ENCODE measurements at places on chromosomes 1 and 21.
A peak's percentile ranks its signal among the peaks of the same experiment; 100 is the strongest.

- DNase-seq, result no peak
Observed at GRCh38 chr21:42314616-42315295, 453 bp downstream of the TFF3 start.

- DNase-seq, result peak; percentile 92
Observed at GRCh38 chr1:89724369-89725010, 91.6 kb downstream of the LRRC8C start.

- no peak for DNase-seq
Observed at GRCh38 chr21:41863439-41863740, 15.8 kb downstream of the PRDM15 start.

GRCh38 chr1:8665833-8666232 is 151.6 kb downstream of the RERE start:
- no peak for DNase-seq

- no peak for DNase-seq
Observed at GRCh38 chr1:59768792-59769735, 45.7 kb upstream of the HOOK1 start.

DNA sequence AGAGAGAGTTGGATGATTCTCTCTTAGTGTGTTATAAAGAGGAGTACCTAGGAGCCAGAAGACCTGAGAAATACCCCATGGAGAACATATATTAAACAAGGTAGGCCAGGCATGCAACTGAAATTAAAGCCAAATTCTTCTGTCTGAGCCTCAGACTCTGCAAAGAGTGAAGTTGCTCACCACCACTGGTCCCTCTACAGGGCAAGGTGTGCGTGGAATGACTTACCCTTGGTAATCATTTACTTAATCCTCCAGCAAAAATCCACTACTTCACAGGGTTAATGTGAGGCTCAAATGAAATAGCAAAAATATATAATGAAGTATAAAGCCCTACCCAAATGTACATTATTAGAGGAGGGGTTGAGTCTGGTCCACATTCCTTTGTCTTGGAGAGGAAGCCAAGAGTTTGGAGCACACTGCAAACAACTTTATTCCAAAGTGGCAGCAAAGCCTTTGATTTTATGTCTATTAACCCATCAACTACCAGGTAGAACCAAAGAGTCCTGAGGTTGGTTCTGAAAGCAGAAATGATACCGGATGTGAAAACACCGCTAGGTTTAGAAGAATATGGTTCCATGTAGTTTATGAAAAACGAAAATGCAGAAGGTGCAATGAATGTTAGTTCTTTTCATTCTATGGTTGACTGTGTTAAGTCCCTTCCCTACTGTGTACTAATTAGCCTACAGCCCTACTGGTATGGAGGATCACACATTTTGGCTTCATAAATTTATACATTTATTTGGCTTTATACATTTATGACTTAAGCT is 8.5 kb downstream of the SSR2 start:
- no peak for DNase-seq

DNA sequence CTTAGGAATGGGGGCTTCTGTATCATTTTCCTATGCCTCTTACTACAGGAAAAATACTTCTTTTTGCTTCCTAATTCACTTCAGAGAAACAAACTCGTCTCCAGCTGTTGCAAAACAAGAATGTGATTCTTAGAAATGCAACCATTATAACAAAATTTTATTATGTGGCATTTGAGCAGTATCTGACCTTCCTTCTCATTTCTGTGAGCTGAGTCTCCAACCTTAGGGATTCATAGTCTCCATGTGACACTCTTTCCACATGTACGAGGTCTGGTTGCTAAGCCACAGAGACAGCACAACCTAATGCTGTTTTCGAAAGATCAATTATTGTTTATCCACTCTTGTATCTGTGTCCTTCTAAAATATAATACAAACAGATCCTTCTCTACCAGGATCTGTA is 75.3 kb upstream of the RGS4 start:
- no peak for DNase-seq

Data from NB4 (cell line).